Mesothelial cell of epicardium (in vitro differentiated cells): ENCODE measurements at places on chromosomes 3 and 15.

- no peak for DNase-seq
- no peak overlapping the region for H3K27ac ChIP-seq
- H3K4me1 ChIP-seq, result no peaks in the 10 kb centered on the region
Measured at GRCh38 chr15:61831505-61831921, 228.7 kb downstream of the VPS13C start.

DNA sequence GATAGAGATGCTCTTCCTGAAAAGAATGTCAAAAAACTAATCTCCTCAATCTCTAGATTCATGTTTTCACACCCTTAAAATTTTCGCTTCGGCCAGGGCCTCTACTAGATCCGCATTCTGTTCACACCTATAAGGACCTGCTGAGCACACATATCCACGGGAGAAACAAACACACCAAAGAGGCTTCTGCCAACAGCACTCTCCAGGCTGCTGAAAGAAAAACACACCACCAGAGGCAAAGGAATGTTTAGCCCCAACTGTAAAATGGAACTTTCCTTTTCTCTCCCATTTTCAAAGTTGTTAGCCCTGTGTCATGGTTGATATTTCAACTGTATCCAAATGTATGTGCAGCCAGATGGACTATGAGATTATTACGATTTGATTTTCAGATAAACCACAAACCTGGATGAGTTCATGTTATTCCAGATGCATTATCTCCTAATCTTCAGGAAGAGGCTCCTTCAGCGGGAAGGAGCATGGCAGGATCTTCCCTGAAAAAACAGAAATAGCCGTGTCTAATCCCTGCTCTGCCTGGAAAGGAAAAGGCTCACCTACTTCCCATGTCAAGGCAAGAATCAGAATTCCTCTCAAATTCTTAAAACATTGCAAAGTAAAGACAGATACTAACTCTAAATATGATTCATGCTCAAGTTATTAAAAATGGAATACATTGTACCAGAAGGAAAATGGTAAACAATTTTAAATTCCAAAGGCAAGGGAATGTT, 442.7 kb upstream of the NR2F2 start:
- DNase-seq, result no peak
- peaks cover 13% of the 10 kb centered on the region for H3K4me1 ChIP-seq
- H3K27ac ChIP-seq, result no peak overlapping the region
- H3K4me3 ChIP-seq, result no peak overlapping the region

- no peaks in the 10 kb centered on the region for H3K36me3 ChIP-seq
- H3K27me3 ChIP-seq, result peaks cover 12% of the 10 kb centered on the region
- no peaks in the 10 kb centered on the region for H3K4me1 ChIP-seq
- H3K4me3 ChIP-seq, result no peak overlapping the region
- no peak overlapping the region for H3K27ac ChIP-seq
- no peak for DNase-seq
Measured at GRCh38 chr3:157844800-157845565, 261.2 kb downstream of the SHOX2 start.

DNA sequence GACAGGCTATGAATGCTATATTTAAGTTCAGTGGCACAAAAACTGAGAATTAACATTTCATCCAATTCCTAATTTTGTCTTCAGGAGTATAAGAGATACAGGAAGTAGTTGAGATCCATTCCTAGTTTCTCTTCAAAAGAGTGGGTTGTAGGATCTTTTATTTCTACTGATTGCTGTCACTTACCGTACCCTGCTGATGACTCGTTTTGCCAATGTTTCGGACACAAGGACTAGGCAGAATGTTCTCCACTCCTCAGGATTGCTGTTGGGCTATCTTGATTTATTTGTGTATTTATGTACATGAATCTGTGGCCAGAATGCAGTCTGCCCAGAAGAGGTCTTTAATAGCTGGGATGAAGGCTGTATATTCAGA, 11.9 kb downstream of the ARL8B start:
- DNase-seq, result no peak
- H3K4me1 ChIP-seq, result peaks cover 18% of the 10 kb centered on the region
- peaks cover 3% of the 10 kb centered on the region for H3K36me3 ChIP-seq
- H3K4me3 ChIP-seq, result no peak overlapping the region
- no peak overlapping the region for H3K27ac ChIP-seq
- no peaks in the 10 kb centered on the region for H3K27me3 ChIP-seq

GRCh38 chr15:67506775-67507747, 13.9 kb upstream of the C15orf61 start:
- DNase-seq, result no peak
- H3K4me1 ChIP-seq, result peaks cover 3% of the 10 kb centered on the region
- no peak overlapping the region for H3K27ac ChIP-seq
- H3K36me3 ChIP-seq, result peaks cover 8% of the 10 kb centered on the region
- no peak overlapping the region for H3K4me3 ChIP-seq
- H3K27me3 ChIP-seq, result no peaks in the 10 kb centered on the region

- H3K27me3 ChIP-seq, result peaks cover 61% of the 10 kb centered on the region
- peaks cover 30% of the 10 kb centered on the region for H3K4me1 ChIP-seq
- DNase-seq, result no peak
- no peak overlapping the region for H3K27ac ChIP-seq
Measured at GRCh38 chr3:127628426-127628787, 578 bp upstream of the PODXL2 start.

DNA sequence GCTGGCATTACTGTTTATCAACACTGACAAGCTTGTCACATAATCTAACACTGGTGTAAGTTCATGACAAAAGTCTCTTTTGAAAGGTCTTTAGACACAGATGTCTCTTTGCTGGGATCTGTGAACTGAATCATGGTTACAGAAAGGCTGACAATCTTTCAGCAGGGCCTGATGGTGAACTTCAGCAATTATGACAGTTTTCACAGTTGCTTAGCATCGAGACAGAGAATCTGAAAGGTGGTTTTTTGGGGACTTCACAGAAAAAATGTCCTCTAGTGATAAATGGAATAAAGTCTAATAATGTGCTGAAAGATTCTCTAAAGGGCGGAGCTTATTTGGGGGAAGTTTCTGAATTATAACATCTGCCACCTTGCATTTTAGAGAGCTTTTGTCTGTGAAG, 32.3 kb downstream of the CLDN1 start:
- H3K4me3 ChIP-seq, result no peak overlapping the region
- DNase-seq, result no peak
- H3K27me3 ChIP-seq, result no peaks in the 10 kb centered on the region
- no peak overlapping the region for H3K27ac ChIP-seq
- no peaks in the 10 kb centered on the region for H3K36me3 ChIP-seq
- H3K4me1 ChIP-seq, result no peaks in the 10 kb centered on the region

DNA sequence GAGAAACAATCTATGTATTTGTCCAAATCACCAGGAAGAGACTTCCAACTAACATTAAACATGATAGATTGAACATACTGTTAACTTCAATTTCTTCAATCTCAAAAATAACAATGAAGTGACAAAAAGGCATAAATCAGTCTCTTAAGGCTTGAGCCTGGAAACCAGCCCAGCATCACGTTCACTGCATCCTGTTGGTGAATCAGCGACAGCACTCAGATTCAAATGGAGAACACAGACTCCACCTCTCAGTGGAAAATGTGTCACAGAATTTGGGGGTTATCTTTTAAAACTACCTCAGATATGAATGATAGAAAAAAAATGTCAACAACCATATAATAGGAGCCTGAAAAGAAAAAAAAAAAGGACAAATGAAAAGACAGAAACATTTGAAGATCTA, 212.0 kb downstream of the MINAR1 start:
- H3K4me3 ChIP-seq, result no peak overlapping the region
- no peak for DNase-seq
- no peak overlapping the region for H3K27ac ChIP-seq
- H3K27me3 ChIP-seq, result peaks cover 9% of the 10 kb centered on the region
- H3K36me3 ChIP-seq, result no peaks in the 10 kb centered on the region

- DNase-seq, result no peak
- H3K4me3 ChIP-seq, result no peak overlapping the region
- H3K36me3 ChIP-seq, result no peaks in the 10 kb centered on the region
- no peak overlapping the region for H3K27ac ChIP-seq
- H3K27me3 ChIP-seq, result no peaks in the 10 kb centered on the region
Measured at GRCh38 chr3:110413266-110413665, 658.4 kb upstream of the NECTIN3 start.
